NCI-H1417 treated with DMSO at 0.1 percent for 48 hours (cell line): ENCODE measurements at places on chromosomes 5 and 9.

DNA sequence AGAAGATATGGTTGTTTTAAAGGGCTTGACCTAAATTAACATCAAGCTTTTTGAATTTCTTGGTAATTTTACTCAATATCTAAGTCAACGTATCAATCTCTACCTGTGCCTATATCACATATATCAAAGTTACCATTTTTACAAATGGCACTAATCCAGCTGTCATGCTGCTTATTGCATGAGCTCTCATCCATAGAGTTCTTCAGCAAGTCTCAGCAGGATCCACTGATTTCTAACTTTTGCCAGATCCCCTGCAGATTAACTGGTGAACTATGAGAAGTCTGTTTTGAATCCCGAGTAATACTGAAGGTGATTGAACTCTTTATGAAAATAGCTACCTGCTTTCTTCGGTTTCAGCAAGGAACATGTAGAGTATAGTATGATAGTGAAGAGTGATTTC lies 1239.8 kb upstream of the ACO1 start:
- no peak for DNase-seq

DNA sequence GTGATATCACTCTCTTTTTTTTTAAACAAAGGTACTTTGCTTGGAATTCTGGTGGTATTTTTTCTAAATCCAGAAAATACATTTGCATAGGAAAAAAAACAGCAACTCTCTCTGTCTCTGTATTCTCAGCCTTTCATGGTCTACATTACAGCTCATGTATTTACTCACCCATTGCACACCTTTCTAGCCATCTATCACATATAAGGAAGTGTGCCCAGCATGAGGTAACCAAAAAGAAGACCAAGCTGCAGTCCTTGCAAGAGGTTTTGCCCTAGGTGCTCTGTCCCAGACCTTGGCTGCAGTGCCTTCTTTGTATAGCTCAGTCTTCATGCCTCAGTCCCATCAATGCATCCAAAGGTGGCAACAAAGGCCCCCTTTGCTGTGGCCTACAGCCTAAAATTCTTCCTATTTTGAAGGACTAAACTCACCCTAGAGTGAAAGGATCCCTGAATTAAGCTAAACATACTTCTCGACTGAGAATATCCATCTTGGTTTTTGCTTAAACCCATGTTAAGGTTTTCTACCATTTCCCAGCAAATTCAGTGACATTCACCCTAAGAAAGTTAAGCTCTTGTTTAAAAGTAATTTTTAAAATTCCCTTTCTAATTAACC lies 446.4 kb downstream of the KIF4B start:
- DNase-seq = no peak

DNA sequence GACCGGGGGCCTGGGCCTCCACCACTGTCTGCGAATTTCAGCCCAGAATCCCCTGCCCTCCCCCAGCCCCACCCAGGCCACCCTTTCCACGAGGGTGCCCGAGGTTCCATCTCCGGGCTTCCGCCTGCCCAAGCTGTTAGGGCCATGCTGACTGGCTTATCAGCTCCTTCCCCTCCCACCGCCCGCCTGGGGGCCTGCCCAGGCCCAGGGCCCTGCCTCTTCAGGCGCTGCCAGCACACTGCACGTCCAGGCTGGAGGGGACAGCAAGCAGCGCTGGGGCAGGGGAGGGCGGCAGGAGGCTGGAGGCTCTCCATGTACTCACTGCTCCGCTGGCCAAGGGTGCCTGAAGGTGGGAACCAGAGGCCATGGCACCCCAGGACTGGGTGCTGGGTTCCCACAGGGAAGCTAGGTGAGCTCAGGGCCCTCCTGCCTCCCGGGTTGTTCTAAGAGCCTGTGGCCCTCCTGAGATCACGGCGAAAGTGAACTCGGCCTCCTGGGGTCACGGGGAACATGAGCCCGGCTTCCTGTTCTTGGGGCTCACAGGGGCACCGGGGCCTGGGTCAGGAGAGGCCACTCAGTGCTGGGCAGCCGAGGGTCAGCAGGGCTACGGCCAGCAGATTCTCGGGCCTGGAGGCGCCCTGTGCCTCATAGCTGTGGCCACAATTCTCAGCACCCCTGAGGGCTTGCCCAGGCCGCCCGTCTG lies 57.7 kb upstream of the EGFL7 start:
- DNase-seq = no peak

DNA sequence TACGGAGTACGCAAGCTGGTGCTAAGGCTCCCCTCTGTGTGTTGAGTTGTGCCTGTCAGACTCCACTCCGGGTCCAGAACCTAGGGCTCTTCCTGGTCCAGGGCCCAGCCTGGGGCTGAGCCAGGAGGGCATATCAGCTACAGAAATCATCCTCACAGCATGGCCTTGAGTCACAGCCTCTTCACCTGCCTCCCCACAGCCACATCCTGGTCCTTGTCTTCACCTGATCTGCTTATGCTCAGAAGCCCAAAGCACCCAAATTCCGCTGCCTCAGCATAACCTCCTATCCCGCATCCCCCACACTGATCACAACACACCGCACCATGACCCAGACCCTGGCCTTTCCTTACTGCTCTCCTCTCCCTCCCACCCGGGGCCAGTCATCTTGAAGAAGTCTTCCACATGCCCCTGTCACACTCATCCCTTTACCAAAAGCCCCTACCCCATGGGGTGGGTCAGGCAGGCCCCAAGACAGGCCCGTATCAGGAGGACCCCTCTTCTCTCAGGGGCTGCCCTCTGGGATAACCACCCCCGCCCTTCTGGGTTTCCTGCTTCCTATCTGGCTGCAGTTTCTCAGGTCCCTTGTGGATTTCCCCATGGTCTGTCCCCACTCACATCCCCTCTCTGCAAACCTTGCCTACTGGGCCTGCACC lies 1.3 kb upstream of the IL3 start:
- DNase-seq = no peak

GRCh38 chr5:126103050-126103449 lies 320.2 kb upstream of the GRAMD2B start:
- no peak for DNase-seq

- peak; percentile 4 for DNase-seq
These were observed 7.9 kb upstream of the ZFP62 start for GRCh38 chr5:180868960-180869359.

DNA sequence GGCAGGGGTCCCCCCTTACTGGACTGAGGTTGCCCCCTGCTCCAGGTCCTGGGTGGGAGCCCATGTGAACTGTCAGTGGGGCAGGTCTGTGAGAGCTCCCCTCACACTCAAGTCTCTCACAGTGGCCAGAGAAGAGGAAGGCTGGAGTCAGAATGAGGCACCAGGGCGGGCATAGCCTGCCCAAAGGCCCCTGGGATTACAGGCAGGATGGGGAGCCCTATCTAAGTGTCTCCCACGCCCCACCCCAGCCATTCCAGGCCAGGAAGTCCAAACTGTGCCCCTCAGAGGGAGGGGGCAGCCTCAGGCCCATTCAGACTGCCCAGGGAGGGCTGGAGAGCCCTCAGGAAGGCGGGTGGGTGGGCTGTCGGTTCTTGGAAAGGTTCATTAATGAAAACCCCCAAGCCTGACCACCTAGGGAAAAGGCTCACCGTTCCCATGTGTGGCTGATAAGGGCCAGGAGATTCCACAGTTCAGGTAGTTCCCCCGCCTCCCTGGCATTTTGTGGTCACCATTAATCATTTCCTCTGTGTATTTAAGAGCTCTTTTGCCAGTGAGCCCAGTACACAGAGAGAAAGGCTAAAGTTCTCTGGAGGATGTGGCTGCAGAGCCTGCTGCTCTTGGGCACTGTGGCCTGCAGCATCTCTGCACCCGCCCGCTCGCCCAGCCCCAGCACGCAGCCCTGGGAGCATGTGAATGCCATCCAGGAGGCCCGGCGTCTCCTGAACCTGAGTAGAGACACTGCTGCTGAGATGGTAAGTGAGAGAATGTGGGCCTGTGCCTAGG lies at the start of gene CSF2:
TSS of gene CSF2 (plus strand) at position 559 of the 783 bp plus-strand sequence. CDS start at position 594, 35 bp downstream.
- DNase-seq = no peak

- peak; percentile 26 for DNase-seq
These were observed 38.3 kb downstream of the HTR1A start for GRCh38 chr5:63923914-63924313.

- no peak for DNase-seq
These were observed 86.5 kb upstream of the PLPP1 start for GRCh38 chr5:55621229-55621628.

- no peak for DNase-seq
These were observed 1.1 kb downstream of the PPIC start for GRCh38 chr5:123035360-123035917.

GRCh38 chr9:96436063-96436455 lies 13.9 kb upstream of the HABP4 start:
- no peak for DNase-seq

- no peak for DNase-seq
These were observed 283.9 kb downstream of the ADAMTS6 start for GRCh38 chr5:65197531-65198455.

- peak; percentile 38 for DNase-seq
These were observed 192.4 kb downstream of the HSPA4 start for GRCh38 chr5:133244242-133244641.

GRCh38 chr9:98750364-98751060 lies 41.8 kb upstream of the GABBR2 start:
- no peak for DNase-seq

GRCh38 chr5:43514471-43514815 lies 505 bp downstream of the C5orf34 start:
- DNase-seq = no peak

DNA sequence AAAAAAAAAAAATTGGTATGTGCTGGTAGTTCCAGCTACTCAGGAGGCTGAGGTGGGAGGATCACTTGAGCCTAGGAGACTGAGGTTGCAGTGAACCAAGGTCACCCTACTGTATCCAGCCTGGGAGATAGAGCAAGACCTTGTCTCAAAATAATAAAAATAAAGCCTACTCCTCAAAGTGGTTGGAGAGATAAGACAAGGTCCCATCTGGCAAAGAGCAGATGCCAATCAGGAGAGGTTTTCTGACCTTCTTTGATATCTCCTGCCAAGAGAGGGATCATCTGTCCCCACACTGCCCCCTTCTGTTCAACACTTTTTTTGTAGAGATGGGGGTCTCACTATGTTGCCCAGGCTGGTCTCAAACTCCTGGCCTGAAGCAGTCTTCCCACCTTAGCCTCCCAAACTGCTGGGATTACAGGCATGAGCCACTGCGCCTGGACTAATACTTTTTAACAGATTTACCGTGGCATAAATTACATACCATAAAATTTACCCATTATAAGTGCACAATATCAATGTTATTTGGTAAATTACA lies 64.7 kb downstream of the SH3PXD2B start:
- no peak for DNase-seq

DNA sequence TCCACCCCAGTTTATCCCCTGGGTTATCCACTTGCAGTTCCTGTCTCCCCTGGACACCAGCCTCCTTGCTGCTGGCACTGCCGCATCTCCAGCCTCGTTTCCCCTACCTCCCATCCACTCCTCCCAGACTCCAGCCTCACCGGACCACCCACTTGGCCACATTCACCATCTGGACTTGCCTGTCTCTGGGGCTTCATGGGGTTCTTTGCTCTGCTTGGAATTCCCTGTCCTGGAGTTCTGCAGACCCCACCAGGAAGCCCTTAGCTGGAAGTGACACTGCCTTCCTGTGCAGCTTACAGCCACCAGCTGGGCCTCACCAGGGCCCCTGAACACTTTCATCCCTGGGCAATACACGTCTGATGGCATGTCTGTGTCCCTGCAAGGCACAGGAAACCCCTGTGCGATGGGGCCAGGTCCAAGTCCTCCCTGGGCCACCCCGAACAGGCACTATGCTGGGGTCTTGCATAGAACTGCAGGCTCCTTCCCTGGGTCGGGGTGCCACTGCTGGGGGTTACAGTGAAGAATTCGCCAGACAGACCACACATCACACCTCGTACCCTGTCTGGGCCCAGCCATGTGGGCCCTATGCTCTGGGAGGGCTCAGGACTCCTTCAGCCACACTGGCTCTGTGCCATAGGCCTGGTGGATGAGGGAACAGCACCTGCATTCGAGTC lies 3.0 kb downstream of the FLT4 start:
- no peak for DNase-seq

GRCh38 chr5:68875351-68875750 lies 218.5 kb upstream of the SLC30A5 start:
- no peak for DNase-seq

GRCh38 chr9:82152181-82152580 lies 163.6 kb downstream of the SPATA31D1 start:
- no peak for DNase-seq

GRCh38 chr5:53884417-53884816 lies 324.0 kb downstream of the NDUFS4 start:
- no peak for DNase-seq

DNA sequence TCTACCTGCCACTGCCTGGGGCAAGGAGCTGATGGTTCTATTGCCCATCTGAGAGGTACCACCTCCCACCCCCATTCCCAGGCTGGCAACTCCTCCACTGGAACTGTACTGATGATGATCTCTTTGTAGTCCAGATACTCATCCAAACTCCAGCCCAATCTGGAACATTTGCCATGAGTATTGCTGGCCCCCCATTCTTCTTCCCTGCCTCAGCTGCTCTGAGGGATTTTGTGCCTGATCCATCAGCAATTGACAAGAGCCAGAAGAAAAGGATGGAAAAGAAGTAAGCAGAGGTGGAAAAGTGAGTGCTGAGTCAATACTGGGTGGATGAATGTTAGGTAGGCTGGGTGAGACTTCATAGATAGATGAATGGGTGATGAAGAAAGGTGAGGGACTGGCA lies 101.2 kb downstream of the NMUR2 start:
- no peak for DNase-seq

- DNase-seq = no peak
These were observed 746.1 kb upstream of the MEF2C start for GRCh38 chr5:89628876-89629635.

GRCh38 chr9:33329979-33330378 lies 39.7 kb downstream of the NFX1 start:
- DNase-seq = no peak

GRCh38 chr9:126056312-126057021 lies 270.2 kb upstream of the MVB12B start:
- no peak for DNase-seq

- DNase-seq = no peak
These were observed 4.2 kb downstream of the NR5A1 start for GRCh38 chr9:124502711-124503702.

DNA sequence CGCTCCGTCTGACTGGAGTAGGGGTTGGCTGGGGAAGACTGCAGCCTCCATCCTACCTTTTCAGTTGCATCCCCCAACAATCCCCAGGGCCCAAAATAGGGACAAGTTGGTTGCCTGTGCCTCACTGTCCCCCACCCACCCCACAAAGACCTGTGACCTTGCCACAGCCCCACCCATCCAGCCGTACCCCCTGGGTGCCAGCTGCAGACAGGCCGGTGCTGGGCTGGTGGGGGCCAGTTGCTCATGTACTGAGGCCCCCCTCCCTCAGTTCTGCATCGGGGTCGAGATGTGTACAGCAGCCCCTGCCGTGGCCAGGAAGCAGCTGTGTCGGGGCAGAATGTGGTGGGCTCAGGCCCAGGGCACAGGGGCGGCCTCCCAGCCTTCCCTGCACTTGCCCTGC lies 374 bp downstream of the LCNL1 start:
- no peak for DNase-seq

GRCh38 chr5:75862872-75863271 lies 145.6 kb upstream of the POC5 start:
- no peak for DNase-seq

- no peak for DNase-seq
These were observed 6.9 kb upstream of the OTP start for GRCh38 chr5:77645158-77645994.

GRCh38 chr5:1484730-1485578 lies 38.8 kb downstream of the LPCAT1 start:
- no peak for DNase-seq

- no peak for DNase-seq
These were observed 310.7 kb downstream of the HCN1 start for GRCh38 chr5:45385321-45386058.
